NCI-H1048 (cell line): ENCODE measurements at places on chromosomes 3 and 15.
A peak's percentile ranks its signal among the peaks of the same experiment; 100 is the strongest.

DNA sequence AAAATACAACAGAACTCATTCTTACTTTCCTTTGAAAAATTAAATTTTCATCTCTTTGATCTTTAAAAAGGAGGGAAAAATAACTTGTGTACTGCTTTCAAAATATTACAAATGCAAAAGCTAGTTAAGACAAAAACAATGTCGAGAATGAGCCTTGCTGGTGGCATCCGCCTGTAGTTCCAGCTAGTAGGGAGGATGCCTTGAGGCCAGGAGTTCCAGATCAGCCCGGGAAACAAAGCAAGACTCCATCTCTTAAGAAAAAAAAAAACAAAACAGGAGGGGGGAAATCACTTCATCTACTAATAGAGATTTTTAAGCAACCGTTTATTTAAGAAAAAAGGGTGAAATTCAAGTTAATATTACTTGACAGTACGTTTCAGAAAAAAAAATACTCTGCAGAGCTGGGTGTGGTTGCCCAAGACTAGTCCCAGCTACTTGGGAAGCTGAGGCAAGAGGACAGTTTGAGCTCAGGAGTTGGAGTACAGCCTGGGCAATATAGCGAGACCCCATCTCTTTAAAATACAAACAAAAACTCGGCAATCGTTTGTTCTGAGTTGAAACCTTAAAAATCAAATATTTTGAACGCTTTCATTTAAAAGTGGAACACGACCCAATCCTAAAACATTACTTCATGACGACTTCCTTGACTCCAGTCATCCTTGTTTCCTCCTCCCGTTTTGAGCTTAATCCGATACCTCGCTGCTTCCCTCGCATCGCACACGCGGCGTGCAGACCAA is 1.2 kb downstream of the KPNA1 start:
- no peak for DNase-seq

GRCh38 chr3:121531269-121531668 is 14.5 kb downstream of the POLQ start:
- DNase-seq: no peak

DNA sequence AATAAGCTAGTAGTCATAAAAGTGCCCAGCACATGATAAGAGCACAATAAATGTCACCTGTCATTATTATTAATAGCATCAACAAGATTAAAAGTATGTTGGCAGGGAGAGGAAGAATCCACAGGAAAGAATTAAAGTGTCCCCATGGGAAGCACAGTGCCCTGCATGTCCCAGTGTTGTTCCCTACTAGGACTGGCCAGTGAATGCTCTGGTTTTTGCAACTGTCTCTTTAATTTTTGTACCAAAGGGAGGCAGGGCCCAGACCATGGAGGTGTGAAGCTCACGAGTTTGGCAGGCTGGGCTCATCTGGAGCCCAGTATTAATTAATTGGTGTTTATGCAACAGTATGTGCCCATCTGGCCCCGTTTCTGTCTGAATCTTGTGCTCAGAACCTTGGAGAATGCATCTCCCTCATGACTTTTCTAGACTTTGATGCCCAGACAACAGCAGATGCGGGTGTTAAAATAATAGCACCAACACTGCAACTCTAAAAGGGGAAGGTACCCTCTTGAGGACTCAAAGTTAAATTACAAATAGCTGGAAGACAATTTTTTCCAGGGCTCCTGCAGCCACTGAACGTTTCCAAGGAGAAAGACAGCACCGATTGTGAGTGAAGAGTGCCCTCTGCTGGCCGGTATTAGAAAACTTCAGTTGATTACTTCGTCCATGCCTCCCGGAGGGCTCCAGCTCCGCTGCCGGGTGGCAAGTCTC is 71.9 kb upstream of the SPATA12 start:
- peak; percentile 18 for DNase-seq

GRCh38 chr3:177760803-177761202 is 563.5 kb upstream of the TBL1XR1 start:
- peak; percentile 32 for DNase-seq

- DNase-seq: no peak
These were observed 100.3 kb downstream of the LIPC start for GRCh38 chr15:58532126-58532525.
